ENCODE measurements at places on chromosomes 2 and 18.

DNA sequence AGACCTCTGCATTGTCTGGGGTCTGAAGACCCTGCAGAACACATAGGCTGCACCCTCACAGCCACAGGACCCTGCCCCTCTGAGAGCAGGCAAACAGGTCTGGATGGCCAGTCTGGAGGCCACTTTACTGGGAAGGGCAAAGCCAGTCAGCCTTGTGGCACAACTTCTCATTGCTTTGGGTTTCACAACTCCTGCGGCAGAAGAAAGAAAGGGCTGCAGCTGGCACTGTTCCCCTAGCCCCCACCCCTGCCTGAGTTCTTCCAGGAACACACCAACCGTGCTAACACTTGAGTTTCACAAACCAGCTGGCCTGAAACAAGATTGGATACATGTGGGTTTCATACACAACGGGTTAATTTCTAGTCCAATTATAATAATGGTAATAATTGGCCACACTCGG, 276.5 kb upstream of the MGAT5 start:
- no peak for DNase-seq

DNA sequence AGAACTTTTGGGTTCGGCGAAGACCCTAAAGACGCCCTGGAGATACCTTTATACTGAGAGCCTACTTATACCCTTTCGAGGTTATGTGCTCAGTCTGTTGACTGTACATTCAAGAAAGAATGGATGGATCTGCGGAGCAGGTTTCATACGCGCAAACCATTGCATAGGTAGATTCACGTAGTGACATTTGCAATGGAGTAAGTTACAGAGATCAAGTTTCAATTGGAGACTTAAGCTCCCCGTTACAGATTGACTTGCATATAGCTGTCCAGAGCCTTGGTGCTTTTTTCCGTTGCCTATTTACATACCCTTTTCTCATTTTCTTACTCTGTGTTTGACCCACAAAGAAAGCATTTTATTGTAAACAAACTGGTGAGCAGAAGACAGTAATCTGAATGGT, 923 bp downstream of the PSMD1 start:
- DNase-seq, result no peak

- no peak for DNase-seq
These were observed 5.1 kb downstream of the ITGB6 start for GRCh38 chr2:160194946-160195345.

- DNase-seq, result no peak
These were observed 77.6 kb downstream of the PTPN4 start for GRCh38 chr2:119837350-119837749.

Measured in T-helper 17 cell (primary cell).